Placental pericyte (primary cell): ENCODE measurements at places on chromosomes 7 and 10. TPM values are rescaled to one million over a fixed set of nuclear protein-coding genes. Genes with fewer than 3 reads are reported as not detected.

The CCDC7 gene
- 7.4 and 22.9 TPM in 2 replicates for total RNA-seq

The METTL2B gene
- total RNA-seq, result 24.7 and 47.7 TPM in 2 replicates

The FFAR4 gene
- not detected in 2 replicates for total RNA-seq

The CALML3 gene
- total RNA-seq, result not detected in 2 replicates

The ATG9B gene
- not detected in 2 replicates for total RNA-seq

The OPN4 gene
- total RNA-seq, result not detected in 2 replicates

The EFCAB10 gene
- total RNA-seq, result under 0.01 TPM in 1 of 2 replicates, not detected in the other

The SLC18A3 gene
- not detected in 2 replicates for total RNA-seq

The NPSR1 gene
- total RNA-seq, result not detected in 2 replicates

The PLEKHS1 gene
- total RNA-seq, result under 0.01 TPM in 1 of 2 replicates, not detected in the other

The ANKMY2 gene
- 23.0 and 23.6 TPM in 2 replicates for total RNA-seq

The ADAM12 gene
- 30.4 and 63.7 TPM in 2 replicates for total RNA-seq

The SNX13 gene
- 39.6 and 45.4 TPM in 2 replicates for total RNA-seq
